Osteocyte (in vitro differentiated cells): ENCODE measurements at places on chromosomes 1 and 21.

DNA sequence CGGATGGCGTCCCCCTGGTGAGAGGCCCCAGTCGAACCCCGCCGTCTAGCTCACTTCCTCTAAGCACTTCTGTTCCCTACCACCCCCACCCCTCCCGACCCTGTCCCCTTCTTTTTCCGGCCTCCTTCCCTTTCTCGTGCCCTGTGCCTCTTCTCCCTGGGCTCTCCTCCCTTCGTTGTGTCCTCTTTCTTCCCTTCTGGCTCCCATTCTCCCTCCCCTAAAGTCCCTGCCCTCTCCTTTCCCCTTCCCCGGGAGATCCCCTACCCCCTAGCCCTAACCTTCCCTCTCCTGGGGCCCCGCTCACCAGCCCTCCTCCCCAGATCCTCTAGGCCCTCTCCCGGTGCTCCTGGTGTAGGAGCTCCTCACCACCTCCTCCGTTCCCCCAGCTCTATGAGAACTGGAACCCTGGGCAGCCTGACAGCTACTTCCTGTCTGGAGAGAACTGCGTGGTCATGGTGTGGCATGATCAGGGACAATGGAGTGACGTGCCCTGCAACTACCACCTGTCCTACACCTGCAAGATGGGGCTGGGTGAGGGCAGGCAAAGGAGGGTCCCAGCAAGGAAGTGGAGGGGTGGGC, 15.9 kb downstream of the BCAN start:
- H3K27ac ChIP-seq: no peak overlapping the region
- peaks cover 49% of the 10 kb centered on the region for H3K4me1 ChIP-seq
- H3K36me3 ChIP-seq: no peaks in the 10 kb centered on the region
- H3K4me3 ChIP-seq: no peak overlapping the region
- no peak for DNase-seq

DNA sequence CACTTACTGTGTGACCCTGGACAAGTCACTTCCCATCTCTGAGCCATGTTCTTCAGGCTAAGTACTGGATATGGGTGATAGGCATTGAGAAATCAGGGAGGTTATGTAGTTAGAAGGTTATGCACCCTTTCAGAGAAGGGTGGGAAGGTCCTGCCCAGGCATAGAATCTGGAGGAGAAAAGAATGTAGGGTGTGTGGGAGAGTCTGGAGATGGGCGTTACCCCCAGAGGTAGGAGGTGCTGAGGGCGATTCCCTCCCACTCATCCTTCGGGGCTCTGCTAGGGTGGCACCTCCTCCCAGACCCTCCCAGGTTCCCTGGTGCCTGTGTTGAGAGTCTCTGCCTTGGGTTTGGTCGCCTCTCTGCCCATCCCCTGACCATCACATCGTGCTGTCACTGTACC, 51.1 kb downstream of the IGSF21 start:
- H3K4me3 ChIP-seq: no peak overlapping the region
- no peaks in the 10 kb centered on the region for H3K4me1 ChIP-seq
- no peaks in the 10 kb centered on the region for H3K27me3 ChIP-seq
- DNase-seq: no peak
- no peaks in the 10 kb centered on the region for H3K36me3 ChIP-seq

GRCh38 chr1:31531177-31531999, 44.9 kb upstream of the TINAGL1 start:
- H3K36me3 ChIP-seq: no peaks in the 10 kb centered on the region
- H3K4me3 ChIP-seq: no peak overlapping the region
- peaks cover 11% of the 10 kb centered on the region for H3K27me3 ChIP-seq
- no peak for DNase-seq
- peak overlapping the region; percentile 54 for H3K27ac ChIP-seq

DNA sequence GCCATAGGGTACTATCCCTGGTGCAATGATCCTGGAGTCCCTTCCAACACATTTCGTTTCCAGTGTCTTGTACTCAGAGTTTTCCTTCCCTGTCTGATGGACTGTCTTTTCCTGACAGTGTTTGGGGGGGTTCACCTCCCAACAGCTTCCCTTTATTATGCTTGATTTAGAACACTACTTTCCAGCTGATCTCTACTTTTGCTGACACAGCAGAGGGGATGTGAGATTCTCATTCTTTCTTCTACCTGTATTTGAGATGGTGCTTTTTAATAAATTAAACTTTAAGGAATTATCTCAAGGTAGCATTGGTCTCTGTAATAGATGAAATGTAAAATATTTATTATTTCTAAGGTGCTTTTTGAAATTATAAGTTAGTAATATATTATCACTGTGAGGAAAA, 41.0 kb downstream of the SLC35A3 start:
- H3K36me3 ChIP-seq: peaks cover 14% of the 10 kb centered on the region
- no peaks in the 10 kb centered on the region for H3K27me3 ChIP-seq
- no peaks in the 10 kb centered on the region for H3K4me1 ChIP-seq
- DNase-seq: no peak
- H3K27ac ChIP-seq: no peak overlapping the region

DNA sequence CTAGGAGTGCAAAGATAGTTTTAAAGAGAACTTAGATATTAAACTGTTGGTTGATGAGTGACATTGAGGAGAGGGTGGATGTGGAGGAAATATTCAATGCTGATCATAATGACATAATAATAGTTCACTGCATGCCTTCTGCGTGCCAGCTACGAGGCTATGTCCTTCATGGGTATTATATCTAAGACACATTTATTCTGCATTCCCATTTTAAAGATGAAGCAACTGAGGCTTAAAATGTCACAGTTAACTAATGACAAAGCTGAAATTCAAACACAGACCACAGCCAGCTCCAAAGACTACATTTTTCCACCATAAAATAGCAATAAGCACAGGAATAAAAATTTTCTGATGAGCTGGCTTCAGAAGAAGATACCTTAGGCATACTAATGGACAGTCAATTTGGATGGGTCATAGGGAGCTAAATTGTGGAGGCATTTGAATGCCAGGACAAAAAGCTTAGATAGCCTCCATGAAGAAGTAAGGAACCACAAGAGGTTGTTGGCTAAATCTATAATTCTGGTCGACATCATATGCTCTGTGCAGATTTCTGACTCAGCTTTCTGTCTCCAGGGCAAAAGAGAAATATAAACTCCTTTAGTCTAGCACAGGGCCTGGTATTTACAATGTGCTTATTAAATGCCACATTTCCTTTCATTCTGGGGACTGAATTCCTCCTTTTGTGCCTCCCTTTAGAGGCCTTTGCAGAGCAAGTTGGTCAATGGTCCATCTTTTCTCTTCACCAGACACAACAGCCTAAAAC, 71.2 kb upstream of the NRIP1 start:
- no peak for DNase-seq
- H3K36me3 ChIP-seq: no peaks in the 10 kb centered on the region
- no peak overlapping the region for H3K27ac ChIP-seq
- peaks cover 23% of the 10 kb centered on the region for H3K27me3 ChIP-seq

DNA sequence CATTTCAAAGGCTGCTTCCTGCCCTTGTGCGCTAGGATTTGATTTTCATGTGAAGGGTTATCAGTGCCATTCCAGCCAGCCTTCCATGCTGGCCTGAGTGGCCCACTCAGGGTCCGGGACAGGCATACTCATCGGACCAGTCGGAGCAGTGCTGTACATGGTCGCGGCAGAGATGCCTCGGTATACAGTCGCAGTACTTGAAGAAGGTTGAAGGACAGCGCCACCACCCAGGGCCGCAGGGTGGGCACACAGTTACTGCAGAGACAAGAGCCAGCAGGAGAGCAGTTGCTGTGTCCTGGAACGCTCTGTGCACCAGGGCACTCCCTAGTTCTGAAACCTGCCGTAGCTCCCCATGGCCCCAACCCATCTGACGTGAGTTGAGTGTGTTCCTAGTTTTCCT, 9.1 kb downstream of the LDLRAD1 start:
- no peaks in the 10 kb centered on the region for H3K36me3 ChIP-seq
- peak; percentile 81 for DNase-seq
- H3K27me3 ChIP-seq: peaks cover 58% of the 10 kb centered on the region
- H3K4me1 ChIP-seq: no peaks in the 10 kb centered on the region

- H3K36me3 ChIP-seq: peaks cover 9% of the 10 kb centered on the region
- peak overlapping the region; percentile 60 for H3K27ac ChIP-seq
Observed at GRCh38 chr21:45138199-45139002, 64.0 kb downstream of the ADARB1 start.

DNA sequence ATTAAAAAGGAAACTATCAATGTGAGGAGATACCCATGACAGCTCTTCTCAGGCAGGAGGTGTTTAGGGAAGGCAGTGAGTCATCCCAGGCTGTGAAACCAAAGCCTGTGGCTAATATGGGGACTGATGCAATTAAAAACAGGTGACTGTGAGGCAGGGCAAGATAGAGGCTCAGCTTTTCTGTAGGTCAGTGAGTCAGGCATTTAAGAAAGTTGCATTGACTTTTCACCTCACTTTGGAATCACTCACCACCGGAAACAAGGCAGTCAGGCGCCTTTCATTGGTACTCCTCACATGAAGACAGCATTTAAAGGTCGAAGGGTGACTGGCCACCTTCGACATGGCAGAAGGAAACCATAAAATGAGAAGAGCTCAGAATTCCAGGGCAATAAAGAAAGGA, 54.5 kb downstream of the PAPPA2 start:
- H3K36me3 ChIP-seq: no peaks in the 10 kb centered on the region
- H3K27ac ChIP-seq: no peak overlapping the region
- H3K4me3 ChIP-seq: no peak overlapping the region
- no peaks in the 10 kb centered on the region for H3K27me3 ChIP-seq
- no peaks in the 10 kb centered on the region for H3K4me1 ChIP-seq

DNA sequence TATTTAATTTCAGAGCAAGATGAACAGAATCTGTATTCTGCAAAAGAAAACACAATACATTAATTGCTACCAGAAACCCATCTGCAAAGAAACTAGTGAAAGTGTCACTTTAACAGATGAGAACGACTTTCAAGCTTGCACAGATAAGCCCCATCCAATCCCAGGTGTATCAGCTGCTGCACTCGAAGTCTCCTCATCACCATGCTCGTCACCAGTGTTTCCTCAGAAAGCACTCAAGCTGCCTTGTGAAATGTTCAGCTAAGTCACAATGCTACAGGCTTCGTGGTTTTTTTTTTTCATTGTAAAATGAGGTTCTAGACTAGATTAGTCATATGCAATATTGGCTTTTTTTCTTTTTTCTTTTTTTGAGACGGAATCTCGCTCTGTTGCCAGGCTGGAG, 3.3 kb upstream of the TOMM20 start:
- H3K27ac ChIP-seq: no peak overlapping the region
- no peaks in the 10 kb centered on the region for H3K27me3 ChIP-seq
- no peak overlapping the region for H3K4me3 ChIP-seq
- H3K4me1 ChIP-seq: peaks cover 17% of the 10 kb centered on the region
- DNase-seq: no peak

GRCh38 chr21:34022627-34023335, 50.6 kb upstream of the MRPS6 start:
- H3K4me3 ChIP-seq: no peak overlapping the region
- H3K27ac ChIP-seq: no peak overlapping the region
- peaks cover 4% of the 10 kb centered on the region for H3K36me3 ChIP-seq
- peaks cover 15% of the 10 kb centered on the region for H3K4me1 ChIP-seq
- DNase-seq: peak; percentile 63
